BE2C (cell line): ENCODE measurements at places on chromosomes 6 and 20.

- DNase-seq = no peak
Observed at GRCh38 chr6:124203812-124204167, 400.1 kb downstream of the NKAIN2 start.

DNA sequence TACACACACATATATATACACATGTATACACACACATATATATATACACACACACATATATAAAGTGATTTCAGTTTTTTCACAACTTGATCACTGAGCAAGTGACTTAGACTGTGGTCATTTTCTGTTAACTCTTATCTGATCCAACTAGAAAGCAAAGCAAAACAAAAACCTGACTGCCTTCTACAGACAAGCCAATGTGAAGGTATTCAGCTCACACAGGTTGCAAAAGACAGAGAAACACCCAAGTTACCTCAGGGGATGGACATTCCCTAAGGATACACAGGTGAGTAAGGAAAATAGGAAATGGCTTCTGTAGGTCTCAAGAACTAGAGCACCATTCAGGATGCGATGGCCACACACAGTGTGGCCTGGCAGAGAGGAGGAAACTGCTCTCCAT is 58.4 kb upstream of the IER3 start:
- no peak for DNase-seq

GRCh38 chr20:61295249-61295648 is 43.2 kb downstream of the CDH4 start:
- DNase-seq = no peak

- DNase-seq = no peak
Observed at GRCh38 chr6:33053230-33053629, 20.2 kb downstream of the HLA-DPA1 start.

- no peak for DNase-seq
Observed at GRCh38 chr20:45581702-45582101, 2.6 kb upstream of the WFDC8 start.

GRCh38 chr6:170102038-170102437 is 188.8 kb downstream of the DLL1 start:
- DNase-seq = no peak

DNA sequence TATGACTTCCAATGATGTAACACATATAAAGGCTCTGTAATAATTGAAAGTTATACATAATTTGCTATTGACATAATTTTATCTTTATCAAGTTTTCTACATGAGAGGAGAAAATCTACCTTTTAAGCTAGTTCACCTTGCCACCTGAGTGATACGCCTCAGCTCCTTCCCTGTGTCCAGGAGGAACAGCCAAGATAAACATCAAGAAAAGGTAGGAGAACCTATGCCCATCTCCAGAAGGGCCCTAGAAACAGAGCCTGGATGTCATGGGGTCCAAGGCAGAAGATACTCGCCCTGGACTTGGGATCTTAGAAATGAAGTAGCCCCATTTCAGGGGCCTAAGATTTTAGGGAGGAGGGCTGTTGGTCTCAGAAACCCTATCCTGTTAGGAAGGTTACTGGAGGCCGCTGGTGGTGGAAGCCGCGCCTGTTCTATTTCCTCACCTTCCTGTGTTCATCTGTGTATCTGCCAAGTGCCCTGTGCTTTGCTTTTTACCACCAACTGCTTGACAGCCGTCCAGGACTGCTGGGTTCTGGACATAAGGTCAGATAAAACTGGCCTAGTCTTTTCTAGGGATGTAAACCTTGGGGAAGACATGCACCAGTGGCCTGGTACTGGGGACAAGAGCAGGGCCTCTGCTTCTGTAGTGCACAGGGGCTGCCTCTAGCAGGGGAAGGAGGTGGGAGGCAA is 178.5 kb downstream of the ARID1B start:
- DNase-seq = peak; percentile 27

DNA sequence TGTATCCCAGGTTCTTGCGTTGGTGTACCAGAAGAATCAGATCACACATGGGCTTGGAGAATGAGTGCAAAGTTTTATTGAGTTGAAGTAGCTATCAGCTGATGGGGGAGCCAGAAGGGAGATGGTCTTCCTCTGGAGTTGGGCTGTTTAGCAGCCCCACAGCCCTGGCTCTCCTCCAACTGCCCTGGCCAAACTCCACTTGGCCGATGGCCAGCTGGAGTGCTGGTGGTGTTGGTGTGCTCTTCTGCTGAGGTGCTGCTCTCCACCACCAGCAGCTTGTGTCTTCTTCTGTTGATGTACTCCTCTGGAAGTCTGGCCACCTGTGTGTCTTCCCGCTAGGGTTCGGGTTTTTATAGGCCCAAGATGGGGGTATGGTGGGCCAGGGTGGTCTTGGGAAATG is 172.8 kb downstream of the TINAG start:
- no peak for DNase-seq

GRCh38 chr6:105844275-105844883 is 241.8 kb upstream of the PRDM1 start:
- no peak for DNase-seq

DNA sequence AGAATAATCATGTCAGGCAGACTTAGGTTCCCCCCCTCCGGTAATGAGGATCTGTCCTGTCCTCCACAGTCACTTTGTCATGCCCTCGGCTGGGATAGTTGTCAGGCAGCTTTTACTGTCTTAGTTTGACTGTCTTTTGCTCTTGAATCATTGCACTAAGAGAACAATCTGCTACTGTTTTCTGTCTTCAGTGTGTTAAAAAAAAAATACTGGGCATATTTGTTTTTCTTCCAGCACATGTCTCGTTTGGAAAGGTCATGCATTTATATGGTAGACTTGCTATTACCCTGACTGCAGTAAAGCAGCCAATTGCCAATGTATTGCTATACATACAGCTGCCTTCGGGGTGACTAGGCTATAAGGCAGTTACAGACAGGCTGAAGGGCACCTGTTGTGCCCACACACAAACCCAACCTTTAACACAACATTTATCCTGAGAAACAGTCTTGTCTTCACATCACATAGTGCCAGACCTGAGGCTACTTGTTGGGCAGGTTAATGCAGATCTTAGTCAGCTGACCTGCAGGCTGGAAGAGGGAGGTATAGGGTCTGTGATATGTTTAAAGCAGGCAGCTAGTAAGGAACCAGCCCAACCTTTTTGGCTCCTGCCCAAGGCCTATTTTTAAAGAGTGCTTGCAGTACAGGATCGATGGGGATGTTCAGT is 26.7 kb downstream of the ARFGEF3 start:
- no peak for DNase-seq

GRCh38 chr6:105331927-105332326 is 71.0 kb downstream of the PREP start:
- DNase-seq = no peak

GRCh38 chr20:60921022-60921622 is 330.9 kb upstream of the CDH4 start:
- DNase-seq = no peak

GRCh38 chr20:24762371-24762770 is 186.7 kb upstream of the CST7 start:
- no peak for DNase-seq

DNA sequence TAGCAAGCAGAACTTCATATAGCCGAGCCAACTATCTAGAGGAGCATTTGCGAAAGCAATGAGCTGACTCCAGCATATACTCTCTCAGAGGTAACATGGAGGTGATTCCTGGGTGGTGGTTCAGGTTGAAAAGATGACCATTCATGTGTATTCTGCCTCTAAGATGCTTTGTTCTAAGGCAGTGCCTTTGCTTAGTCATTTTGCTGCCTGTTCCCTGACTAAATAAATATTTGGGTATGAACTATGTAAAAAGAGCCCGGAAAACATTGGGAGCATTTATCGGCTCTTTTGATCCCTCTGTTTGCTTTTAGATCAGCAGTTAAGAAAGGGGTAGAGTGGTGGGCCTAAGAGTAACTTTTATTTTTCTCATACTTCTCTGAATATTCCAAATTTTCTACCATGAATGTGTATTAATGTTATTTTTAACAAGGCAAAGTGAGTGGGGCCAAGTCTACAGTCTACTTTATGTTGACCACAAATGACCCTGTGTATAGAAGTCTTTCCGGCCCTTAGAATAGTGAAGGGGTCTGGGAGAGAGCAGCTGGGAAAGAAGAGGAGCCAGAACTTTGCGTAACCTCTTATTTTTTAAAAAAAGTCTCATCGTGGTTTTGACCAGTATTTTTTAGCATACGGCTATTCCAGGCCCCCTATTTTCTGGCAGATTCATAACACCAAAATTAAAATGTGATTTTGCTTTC is 206.5 kb upstream of the EYA4 start:
- DNase-seq = no peak
